ENCODE measurements at places on chromosomes 13 and 19.

DNA sequence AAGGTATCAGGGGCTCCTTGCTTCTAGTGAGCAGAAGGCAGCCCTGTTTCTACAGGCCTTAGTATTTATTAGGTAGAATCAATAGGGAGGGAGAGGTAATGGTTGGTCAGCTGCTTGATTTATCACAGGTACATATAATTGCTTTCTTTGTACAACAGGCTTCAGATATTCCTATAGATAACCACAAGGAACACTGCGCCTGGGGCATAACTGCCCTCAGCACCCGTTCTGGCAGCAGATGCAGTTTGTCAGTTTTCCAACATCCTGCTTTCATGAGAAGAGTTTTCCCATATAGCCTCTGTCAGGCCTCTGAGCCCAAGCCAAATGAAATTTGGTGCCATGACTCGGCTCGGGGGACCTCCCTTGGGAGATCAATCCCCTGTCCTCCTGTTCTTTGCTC lies 12.4 kb upstream of the ZNF486 start:
- no peak for DNase-seq

DNA sequence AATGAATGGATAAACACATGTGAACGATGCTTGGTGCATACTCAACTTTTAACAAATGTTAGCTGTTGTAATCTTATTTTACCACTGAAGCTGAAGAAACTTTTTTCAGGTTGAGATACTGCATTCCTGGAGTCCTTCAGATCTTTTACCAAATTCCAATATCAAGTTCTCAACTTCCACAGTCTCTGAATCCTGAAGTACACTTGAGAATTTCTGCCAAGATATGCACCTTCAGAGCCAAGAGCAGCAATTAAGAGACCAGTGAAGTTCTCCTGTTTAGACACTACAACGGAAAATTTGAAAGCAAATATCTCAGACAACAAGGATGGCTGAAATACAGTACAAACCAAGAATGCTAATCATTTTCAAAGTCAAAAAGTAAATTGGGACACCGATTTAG lies 84.6 kb upstream of the MTIF3 start:
- no peak for DNase-seq

DNA sequence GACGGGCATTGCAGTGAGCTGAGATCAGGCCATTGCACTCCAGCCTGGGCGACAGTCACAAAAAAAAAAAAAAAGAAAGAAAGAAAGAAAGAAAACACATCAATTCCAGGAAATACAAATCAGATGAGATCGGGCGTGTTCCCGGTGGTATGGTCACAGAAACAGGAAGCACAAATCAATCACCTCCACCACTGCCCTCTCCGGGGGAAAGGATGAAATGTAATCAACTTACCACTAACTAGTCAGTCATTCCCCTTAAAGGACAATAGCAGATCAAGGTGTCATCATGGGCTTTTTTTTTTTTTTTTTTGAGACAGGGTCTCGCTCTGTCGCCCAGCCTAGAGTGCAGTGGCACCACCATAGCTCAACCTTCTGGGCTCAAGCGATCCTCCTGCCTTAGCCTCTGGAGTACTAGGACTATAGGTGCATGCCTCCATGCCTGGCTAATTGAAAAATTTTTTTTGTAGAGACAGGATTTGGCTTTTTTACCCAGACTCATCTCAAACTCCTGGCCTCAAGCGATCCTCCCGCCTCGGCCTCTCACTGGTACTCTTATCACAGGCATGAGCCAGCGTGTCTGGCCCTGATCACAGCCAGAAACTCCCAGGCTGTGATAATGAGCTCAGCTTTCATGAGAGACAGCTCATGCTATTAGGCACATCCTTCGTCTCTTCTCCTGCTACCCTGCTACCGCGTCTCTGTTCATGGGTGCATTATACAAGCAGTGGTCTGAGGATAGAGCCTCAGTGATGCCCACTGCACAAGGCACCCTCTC lies 6.8 kb upstream of the DPRX start:
- no peak for DNase-seq

DNA sequence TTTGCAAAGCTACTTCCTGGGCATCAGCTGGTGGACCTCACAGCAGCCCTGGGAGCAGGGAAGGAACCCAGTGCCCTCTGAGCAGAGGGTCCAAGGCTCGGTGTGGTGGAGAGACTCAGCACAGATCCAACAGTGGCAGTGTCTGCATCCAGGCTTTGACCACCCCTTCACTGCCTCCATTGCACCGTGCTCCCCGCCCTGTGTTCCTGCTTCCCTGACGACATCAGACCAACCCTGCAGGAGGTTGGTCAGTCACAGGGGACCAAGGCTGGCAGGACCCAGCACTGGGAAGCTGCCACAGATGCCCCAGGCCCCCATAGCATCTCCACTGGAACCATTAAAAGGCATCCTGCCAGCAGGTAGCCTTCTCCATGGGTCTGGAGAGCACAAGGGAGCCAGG lies 7.8 kb upstream of the VSTM2B start:
- no peak for DNase-seq

GRCh38 chr13:22372261-22372660 lies 701.4 kb downstream of the FGF9 start:
- no peak for DNase-seq

DNA sequence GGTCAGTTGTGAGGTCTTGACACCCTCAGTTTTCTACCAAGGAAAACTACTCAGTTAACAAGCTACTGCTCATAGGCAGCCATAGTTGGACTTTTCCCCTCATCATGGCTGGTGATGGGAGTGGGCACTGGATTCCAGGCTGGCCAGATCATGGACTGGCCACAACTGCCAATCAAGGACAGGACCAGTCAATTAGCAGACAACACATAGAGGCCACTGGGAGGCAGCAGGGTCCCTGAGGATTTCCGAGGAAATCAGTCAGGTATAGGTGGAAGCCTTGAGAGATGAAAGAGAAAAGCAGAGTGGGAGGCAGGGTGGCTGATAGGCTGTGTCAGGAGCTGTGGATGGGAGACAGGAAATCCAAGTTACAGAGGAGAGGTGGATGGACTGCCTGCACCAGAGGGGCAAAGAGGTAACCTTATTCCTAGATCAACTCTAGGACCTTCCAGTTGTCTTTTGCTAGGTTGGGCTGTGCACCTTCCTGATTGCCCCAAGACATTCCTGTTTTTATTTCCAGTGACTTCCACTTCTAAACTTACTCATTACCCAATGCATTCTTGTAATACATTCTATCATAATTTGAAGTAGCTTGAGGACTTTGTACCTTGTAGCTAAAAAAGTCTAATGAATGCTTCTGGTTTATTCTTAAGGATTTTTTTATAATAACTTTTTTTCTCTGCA lies 361.8 kb downstream of the KCNRG start:
- DNase-seq: no peak

DNA sequence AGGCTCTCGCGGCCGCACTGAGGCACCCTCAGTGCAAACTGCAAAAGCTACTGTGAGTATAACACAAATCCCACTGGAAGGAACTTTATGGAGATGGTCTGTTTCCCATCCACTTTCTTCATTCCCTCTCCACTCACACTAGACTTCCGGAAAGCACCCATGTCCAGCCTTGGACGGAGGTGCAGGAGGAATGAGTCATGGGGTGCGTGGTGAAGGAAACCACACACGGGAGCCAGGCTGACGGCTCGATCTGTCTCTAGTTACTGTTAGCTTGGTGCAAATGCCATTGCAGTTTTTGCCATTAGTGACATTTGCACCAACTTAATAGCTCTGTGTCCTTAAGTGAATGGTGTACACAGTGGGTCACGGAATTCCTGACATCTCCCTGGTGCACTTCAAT lies 14.6 kb downstream of the NLRP8 start:
- no peak for DNase-seq

GRCh38 chr19:42269478-42270345 lies 660 bp downstream of the CIC start:
- DNase-seq: no peak

DNA sequence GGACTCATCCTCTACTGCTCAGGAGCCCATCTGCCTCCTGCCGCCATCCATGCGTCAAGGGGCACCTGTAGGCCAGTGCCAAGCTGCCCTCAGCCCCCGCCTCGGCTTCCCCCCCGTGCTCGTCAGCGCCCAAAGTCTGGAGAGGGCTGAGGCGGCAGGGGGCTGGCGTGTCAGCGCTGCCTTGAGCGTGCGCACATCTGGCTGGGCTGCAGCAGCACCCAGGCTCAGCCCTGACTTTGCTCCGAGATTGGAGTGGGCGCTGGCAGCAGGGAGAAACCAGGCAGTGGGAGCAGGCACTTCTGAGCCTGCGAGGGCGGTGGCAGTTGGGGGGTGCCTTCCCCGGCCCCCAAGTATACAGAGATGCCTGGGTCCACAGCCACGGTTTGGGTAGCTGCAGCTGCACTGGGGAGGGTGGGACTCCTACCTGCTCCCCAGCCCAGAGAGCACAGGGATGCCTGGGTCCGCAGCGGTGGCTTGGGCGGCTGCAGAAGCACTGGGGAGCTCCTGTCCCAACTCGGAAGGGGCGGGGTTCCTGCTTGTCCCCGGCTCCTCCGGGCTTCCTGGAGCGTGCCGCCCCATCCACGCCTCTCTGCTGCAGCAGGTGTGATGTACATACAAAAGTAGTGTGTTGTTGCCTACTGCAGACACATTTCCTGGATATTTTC lies 44.8 kb upstream of the LPAR6 start:
- no peak for DNase-seq

DNA sequence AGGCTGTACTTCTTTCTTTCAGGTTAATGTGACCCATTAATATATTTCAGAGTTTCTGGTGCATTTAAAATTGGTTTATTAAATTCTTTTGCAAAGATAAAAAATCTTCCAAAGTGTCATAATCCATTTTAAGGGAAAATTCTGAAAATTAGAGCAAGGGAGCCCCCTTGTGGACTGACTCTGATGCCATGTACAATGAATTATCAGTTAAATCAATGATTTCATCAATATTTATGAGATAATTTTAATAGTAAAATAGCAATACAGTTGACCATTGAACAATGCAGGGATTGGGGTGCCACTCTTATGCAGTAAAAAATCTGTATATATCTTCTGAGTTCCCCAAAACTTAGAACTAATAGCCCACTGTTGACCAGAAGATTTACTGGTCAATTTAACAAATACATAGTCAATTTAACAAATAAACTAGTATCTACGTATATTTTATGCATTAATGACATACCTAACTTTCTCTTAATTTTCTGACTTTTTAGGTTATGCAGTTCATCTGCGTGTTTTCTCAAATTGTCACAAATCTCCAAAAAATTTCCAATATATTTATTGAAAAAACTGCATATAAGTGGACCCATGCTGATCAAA lies 479.1 kb upstream of the MIR17HG start:
- DNase-seq: no peak

GRCh38 chr19:46019270-46019669 lies 3.6 kb downstream of the PGLYRP1 start:
- DNase-seq: no peak

DNA sequence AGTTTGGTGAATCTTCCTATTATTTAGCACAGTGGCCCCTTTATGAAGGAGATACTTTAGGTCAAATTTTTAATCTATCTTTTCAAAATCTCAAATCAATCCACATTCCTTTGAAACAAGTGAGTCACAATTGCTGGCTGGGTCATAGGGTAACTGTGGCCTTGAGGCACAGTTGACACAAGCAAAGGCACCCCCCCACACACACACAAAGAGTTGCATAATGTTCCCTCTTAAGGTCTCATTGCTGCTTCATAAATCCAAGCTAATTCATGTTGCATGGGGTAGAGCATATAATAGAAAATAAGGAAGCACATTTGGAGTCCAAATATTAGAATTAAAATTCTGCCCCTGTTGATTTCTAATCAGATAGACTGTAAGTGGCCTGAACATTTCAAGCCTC lies 171.5 kb downstream of the DLEU7 start:
- no peak for DNase-seq

GRCh38 chr19:2815191-2815614 lies 4.5 kb upstream of the ZNF554 start:
- no peak for DNase-seq

DNA sequence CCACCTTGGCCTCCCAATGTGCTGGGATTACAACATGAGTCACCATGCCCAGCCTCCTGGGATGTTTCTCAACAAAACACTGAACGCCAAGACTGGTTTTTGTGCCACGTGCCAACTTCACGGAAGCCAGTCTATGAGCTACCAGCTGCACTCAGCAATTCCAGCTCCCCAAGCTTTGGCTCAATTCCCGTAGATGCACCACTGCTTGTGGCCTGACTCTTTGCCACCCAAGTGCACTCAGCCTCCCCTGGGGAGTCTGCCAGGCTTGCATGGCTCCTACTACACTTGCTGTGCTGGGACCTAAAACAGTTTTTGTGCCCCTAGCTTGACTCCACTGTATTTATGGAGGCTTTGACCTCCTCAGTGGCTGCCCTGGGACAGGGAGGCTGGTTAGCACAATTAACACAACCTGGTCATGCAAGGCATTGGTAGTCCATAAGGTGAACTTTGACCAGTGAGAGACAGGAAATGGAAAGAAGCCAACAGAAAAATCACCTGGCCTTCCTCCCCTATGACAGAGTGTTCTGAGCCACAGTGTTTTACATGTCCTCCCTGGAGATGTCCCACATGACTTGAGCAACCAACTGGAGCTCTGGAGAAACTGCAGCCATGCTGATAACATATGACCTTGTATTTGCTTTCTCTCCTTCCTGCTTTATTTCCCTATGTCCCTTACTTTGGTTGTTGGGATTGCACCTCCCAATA lies 1173.1 kb downstream of the UQCRFS1 start:
- no peak for DNase-seq

DNA sequence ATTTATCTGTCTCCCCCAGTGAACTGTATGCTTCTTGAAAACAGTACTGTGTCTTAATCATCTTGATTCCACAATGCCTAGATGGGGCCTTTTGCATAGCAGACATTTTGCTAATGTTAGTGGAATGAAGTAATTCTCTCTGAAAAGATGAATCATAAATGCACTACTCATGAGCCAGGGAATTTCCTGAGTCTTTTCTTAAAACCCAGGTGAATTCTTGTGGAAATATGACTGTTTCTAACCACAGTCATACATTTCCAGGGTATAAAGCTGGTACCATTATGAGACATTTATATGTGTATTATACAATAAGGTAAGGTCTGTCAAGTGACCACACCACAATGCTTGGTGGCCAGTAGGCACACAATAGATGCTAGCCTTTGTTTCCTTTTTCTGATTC lies 5.5 kb upstream of the KCTD4 start:
- DNase-seq: no peak

- no peak for DNase-seq
These were observed 10.3 kb downstream of the SH3GL1 start for GRCh38 chr19:4390017-4390566.

GRCh38 chr19:19460258-19460731 lies 54.8 kb downstream of the GATAD2A start:
- no peak for DNase-seq

DNA sequence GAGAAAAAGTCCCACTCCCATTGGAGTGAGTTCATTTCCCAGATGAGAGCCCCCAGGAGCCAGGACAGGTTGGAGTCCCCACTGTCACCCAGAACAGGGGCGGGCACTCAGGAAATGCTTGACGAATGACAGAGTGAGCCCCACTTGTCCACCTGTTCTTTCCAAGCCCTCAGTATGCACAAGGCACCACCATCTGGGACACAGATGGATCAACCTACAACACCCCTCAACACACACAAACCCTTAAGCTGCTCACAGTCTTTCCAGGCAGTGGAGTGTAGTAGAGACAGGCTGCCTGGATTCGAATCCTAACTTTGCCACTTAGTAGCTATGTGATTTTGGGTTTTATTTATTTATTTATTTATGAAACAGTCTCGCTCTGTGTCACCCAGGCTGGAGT lies 8.0 kb downstream of the ARHGEF1 start:
- no peak for DNase-seq

- peak; percentile 62 for DNase-seq
These were observed 11.5 kb downstream of the APLP1 start for GRCh38 chr19:35879770-35880317.

GRCh38 chr13:46567671-46568070 lies 14.7 kb downstream of the LRCH1 start:
- no peak for DNase-seq
